ENCODE measurements at places on chromosomes 2 and 18.

DNA sequence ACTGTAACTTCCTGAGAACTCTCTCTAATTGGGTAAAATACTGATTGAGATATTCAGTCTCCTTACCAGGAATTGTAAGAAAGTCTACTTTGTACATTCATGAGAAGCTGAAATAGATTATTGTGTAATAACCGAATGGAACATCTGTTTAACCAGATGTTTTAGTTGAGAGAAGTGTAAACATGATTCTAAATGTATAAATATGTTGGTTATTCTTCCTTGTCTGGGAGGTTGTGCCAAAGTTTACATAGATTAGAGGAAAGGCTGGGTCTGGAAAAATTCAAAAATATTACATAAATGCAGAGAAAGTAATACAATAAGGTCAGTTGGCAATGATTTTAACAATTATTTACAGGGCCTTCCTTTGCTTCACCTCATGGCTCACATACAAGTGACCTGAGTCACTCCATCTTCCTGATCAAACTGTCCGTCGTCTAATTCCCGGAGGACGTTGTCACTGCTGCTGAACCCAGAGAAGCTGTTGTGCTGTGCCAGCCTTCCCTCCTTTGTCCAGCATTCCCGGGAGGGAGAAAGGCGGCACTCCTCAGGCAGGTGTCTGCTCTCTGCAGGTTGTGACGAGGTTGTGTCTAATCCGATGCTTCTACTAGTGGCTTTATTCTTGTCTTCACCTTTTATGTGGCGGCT lies 55.9 kb downstream of the MOB4 start:
- DNase-seq: no peak

- DNase-seq: no peak
Measured at GRCh38 chr2:56666777-56667176, 483.0 kb downstream of the CCDC85A start.

DNA sequence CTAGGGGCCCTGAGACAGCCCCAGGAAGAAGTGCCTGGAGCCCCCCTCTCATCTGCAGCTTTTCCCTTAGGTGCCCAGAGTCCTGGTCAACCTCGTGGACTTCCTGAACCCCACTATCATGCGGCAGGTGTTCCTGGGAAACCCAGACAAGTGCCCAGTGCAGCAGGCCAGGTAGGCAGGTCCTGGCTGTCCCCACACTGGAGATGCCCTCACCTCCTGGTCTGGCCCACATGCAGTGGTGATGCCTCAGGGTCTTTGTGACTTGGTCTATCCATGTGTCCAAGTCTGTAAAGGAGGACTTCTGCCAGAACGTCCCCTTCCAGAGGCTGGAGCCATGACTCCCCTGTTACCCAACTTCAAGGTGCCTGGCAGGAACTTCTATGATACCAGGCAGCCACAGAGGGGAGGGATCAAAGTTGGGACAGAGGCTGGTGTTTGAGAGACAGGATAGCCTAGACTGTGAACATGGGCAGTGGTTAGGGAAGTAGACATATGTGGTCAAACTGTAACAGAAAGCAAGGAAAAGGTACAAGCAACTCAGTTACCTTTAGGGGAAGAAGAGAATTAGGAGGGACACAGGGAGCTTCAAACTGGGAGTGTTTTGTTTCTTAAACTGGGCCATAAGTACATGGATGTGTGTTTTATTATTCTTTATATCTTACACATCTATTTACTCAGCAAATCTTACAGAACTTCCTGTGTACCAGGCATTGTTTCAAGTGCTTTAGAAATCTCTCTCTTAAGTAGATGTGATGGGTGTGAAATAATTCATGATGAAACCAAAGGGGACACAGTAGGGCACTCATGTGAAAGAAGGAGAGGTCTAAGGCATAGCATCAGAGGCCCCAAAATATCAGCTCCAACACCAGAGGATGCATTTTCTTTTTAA lies 107.1 kb downstream of the PLB1 start:
- DNase-seq: no peak

GRCh38 chr2:177633910-177634294 lies 241.3 kb downstream of the AGPS start:
- no peak for DNase-seq

DNA sequence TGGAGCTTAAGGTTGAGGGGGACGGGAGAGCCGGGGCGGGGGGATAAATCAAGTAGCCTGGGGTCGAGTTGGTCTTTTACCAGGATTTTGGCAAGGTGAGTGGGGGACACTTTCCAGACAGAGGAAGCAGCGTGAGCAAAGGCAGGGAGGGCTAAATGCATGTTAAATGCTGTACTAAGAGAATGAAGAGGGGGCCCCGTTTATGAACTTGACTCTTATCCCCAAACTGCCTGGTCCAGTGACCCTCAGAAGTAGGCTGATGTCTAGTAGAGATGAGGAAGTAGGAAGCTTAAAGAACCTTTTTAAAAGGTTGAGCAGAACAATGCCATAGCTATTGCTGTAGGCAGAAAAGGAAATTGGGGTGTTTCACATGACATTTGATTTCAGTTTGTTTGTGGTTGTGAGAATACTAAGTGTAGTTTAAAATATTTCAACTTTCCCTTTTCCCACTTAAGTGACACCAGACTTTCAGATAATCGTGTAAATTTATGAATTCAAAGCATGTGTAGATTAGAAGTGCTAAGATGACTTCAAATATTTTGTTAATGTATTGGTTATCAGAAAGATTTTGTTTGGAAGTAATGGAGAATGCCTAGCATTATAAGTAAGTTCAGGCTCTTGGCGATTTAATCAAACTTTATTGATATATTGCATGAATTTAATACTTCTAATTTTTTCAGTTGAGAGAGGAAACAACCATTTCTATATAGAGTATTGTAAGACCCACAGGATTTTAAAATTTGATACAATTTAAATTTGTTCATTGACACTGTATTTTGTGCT lies 1.8 kb downstream of the REL start:
- no peak for DNase-seq

DNA sequence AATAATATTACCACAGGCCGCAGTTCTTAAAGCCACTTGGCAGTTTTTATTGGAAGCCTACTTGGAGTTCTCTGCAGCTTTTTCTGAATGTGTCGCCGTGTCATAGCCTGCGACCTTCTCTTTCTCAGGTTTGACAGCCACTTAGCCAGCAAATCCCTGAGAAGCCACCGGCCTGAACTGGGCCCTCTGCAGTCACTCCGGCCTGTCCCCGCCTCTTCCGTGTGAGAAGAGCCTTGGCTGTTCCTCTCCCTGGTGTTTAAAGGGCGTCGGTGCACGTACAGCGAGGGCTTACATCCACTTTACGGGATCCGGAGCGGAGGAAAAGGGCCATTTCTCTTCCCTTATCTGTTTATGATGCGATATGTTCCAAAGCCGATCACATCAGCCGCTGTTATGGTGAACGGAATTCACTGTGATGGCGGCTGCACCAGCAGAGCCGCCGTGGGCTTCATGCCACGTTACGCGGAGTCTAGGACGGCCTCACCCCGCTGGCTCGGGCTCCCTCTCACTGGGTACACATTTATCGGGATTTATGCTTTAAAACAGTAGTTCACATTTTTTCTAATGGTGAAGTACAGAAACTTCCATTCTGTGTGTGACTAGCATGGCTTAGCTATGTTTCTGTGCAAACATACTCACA lies 66.8 kb downstream of the GBX2 start:
- no peak for DNase-seq

DNA sequence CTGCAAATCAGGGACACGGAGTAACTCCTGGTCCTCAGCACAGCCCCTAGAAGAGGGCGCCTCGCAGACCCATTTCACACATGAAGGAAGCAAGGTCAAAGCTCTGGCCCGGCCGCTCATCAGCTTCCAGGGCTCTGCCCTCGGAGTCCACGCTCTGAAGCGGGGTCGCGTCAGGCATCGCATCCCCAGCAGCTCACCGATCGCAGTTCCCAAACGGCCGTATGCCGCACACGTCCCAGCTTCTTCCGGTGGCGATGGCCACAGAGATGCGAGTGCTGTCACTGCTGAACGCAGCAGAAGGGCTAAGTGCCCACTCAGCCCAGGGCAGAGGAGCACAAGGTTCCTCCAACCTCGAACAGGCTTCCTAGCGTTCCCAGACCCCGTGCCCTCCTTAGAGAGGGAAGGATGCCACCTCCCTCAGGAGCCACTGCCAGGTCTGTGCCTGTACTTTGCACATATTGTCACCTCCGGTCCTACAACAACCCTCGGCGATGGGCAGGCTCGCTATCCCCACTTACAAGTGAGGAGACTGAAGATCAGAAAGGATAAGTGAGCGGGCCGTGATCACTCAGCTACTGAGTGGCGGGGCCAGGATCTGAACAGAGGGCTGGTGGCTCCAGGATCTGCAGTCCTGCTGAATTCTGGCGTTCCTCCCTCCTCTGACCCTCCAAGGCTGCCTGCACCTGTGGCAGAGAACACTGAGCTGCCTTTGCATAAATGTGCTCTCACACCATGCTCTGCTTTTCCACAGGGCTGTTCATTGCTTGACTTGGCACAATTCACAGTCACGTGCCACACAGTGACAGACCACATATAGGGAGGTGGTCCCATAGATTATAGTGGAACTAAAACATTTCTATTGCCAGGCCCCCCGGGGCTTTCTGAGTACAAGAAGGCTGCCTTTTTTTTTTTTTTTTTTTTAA lies 71.4 kb downstream of the COPS8 start:
- no peak for DNase-seq

- no peak for DNase-seq
Measured at GRCh38 chr2:204538182-204539018, 6.9 kb upstream of the PARD3B start.

DNA sequence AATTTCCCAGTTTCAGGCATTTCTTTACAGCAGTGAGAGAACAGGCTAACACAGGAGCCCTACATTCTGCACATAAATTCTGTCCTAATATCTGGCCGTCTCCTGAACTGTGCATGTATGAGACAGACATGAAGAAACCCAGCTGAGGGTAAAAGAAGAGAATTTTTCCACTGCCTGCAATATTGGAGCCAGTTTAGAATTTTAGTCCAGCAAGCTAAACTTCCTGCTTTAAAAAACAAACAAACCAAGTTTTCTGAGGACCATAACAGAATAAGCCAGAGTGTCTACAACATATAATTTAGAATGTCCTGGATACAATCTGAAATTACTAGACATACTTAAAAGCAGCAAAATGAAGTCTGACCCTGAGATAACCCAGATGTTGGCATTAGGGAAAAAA lies 215.1 kb upstream of the KLHL29 start:
- no peak for DNase-seq

GRCh38 chr2:237600205-237600846 lies 9.8 kb upstream of the RAB17 start:
- DNase-seq: no peak

GRCh38 chr18:32243358-32243757 lies 53.5 kb downstream of the MEP1B start:
- DNase-seq: no peak

- DNase-seq: no peak
Measured at GRCh38 chr2:189580241-189580651, 340 bp downstream of the SLC40A1 start.

- no peak for DNase-seq
Measured at GRCh38 chr2:885230-886071, 65.2 kb upstream of the SNTG2 start.

DNA sequence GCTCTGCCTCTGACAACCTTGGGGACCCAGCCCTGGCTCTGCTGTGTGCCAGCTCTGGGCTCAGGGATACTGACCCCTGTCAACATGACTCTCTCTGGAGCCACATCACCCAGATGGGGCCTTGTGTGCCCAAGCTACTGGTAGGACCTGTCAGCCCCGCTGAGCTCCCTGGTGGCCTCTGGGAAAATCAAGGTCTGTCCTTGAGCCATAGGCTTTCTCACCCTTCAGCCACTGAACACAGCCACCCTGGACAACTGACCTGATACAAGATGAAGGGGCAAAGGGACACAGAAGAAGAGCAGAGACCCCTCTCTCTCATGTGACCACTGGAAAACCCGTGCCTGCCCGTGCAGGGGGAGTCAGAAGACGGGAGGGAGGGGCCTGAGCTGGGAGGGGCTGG lies 7.8 kb downstream of the CCDC74A start:
- no peak for DNase-seq

DNA sequence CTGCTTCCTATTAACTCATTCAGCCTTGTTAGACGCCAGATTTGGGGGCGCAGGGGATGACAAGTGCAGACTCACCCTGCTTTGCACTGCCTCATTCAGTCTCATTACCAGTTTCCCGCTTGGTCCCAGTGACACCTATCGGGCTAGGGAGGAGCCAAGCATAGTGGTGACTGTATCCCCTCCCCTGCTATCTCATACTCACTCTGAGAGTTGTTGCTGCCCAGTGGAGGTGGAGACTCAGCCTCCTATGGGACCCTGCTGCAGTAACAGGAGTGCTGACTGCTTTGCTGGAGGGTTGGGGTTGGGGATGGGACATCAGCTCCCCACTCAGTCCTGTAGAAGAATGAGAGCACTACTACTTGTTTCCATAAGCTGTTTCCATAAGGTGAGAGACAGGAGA lies 21.3 kb upstream of the PIK3C3 start:
- DNase-seq: no peak

DNA sequence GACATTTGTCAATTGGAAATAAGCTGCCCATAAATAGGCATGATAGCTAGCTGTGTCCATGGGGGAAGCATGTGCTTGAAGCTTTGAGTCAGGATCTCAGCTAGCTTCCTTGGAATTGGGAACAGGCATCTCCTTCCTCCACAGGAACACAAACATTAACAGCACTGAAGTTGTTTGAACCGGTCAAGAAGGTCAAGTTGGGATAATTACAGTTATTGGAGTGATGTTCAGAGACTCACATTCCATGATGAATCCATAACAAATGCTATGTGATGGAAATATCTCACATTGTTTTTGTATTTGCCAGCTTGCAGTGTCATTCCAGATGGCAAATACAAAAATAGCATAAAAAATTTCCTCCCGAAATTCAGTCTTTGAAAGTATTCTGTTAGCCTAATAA lies 347.6 kb upstream of the SMIM21 start:
- DNase-seq: no peak

- DNase-seq: no peak
Measured at GRCh38 chr2:28332696-28333095, 60.0 kb upstream of the FOSL2 start.

DNA sequence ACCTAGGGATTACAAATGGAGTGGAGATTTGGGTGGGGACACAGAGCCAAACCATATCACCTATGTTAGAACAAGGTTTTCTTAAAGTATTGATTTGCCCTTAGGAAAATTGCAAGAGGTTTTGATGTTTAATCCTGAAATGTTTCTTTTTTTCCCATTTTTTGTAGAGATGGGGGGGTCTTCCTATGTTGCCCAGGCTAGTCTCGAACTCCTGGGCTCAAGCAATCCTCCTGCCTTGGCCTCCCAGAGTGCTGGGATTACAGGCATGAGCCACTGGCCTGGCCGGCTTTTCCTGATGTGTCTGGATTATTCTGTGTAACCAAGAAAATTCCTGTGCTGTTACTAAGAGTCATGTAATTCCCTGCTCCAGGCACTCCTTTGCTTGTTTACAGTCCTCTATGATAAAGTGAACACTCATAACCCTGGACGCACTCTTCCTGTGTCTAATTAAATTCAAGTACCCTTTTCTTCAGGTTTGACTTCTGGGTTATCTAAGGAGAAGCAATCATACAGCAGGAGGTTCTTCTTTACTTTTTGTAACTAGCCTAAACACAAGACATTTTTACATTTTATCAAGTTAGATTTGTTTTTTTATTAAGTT lies 15.0 kb upstream of the CTDP1 start:
- no peak for DNase-seq

- DNase-seq: no peak
Measured at GRCh38 chr2:121695171-121695451, 41.6 kb downstream of the NIFK start.

GRCh38 chr18:32093523-32093922 lies 1.8 kb downstream of the RNF138 start:
- no peak for DNase-seq

- no peak for DNase-seq
Measured at GRCh38 chr2:201258666-201259615, 1.4 kb upstream of the CASP8 start.

GRCh38 chr2:38120829-38121228 lies 44.9 kb upstream of the CYP1B1 start:
- DNase-seq: no peak

Measured in stimulated activated CD4-positive, alpha-beta T cell treated with anti-CD3 and anti-CD28 coated beads, TNF-alpha, amount 100 ng/mL, for 24 hours (primary cell).